NCI-H1436 (cell line): ENCODE measurements at places on chromosomes 1 and 21.
A peak's percentile ranks its signal among the peaks of the same experiment; 100 is the strongest.

GRCh38 chr1:23790696-23791515 lies at the start of gene LYPLA2:
TSS of gene LYPLA2 (plus strand) at chr1:23791145. CDS start at chr1:23792683, 1,538 bp downstream.
- DNase-seq = peak; percentile 90

GRCh38 chr1:100989306-100990077 lies 36.1 kb downstream of the DPH5 start:
- DNase-seq = no peak

DNA sequence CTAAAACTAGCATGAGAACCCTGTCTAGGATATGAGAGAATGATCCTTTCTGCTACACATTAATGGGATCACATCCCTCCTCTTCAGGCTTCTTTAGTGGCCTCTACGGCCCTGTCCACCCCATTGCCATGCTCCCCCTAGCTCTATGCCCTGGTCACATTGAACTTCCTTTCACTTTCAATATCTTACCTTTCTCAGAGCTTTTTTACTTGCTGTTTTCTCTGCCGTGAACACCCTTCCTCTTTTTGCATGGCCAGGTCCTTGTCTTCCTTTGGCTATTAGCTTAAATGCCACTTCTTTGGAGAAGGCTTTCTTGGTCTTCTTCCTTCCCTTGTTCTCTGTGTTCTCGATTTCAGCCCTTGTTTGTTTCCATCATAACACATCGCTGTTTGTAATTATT lies 97.4 kb downstream of the GIPC2 start:
- DNase-seq = no peak

DNA sequence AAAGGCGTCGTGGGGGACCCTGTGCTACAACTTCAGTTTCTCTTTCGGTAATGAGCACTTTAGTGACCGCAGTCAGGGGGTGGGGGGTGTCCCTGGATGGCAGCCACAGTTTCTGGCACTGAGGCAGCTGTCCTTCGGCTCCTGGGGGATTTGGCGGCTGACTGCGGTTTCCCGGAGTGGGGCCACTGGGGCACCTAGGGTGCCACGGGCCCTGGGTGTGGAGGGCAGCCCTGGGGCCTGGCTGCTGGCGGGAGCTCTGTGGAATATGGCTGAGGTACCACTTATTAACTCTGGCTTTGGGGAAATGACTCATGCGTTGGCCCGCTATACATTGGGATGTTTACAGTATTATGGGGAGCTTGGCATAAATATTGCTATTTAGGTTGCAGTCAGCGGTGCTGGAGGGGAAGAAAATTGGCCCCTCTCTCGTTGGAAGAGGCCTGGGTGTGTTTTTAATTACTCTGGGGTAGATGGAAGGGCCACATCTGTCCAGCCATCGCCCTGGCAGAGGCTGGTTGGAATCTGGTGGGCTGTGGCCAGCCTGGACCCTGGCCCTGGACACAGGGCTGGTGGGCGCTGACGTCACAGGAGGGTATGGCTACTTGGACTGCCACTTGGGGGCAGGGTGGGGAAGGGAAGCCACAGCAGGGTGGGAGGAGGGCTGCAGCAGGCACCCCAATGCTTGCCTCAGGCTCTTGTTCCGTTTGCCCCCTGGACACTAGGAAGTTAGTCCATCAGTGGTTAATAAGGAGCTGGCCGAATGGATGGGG lies 2.0 kb downstream of the EPHB2 start:
- no peak for DNase-seq
